ENCODE measurements at places on chromosomes 7 and 10.

- peak; percentile 72 for DNase-seq
Measured at GRCh38 chr7:27917774-27918314, 177.9 kb downstream of the TAX1BP1 start.

GRCh38 chr7:105307163-105307672 is 81.5 kb downstream of the SRPK2 start:
- DNase-seq: no peak

DNA sequence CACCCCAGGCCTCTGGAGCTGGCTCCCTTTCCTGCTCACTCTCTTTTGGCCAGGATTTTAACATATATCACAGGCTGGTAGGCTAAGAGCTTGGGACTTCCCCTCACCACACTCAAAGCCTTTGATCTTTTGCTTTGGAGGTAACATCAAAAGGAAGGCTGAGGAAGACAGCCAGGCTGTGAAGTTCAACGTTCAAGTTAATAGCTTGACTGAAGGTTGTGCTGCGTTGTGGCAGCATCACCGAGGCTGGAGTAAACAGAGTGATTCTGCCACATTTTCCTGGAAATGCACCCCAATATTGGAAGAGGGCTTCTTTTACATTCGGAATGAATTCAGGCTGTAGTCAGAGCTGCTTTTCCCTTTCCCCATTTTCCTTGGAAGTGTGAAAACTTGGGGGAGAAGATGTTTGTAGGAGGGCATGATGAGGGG is 57.3 kb downstream of the TCF7L2 start:
- DNase-seq: no peak

DNA sequence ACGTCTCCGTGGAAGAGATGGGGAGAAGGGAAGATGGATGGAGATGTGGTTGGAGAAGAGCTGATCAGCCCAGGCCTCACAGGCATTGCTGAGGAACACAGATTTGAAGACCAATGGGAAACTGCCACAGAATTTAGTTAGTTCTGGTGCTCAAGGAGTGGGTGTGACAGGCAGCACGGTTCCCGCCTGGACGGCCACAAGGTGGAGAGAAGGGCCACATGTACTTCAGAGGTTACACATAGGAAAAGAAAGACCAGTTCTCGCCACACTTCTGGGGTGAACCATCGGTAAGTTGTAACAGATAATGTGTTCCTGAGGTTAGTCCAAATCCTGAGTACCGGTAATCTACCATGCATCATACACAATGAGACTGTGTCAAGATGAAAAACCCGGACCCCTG is 29.5 kb upstream of the GJD4 start:
- DNase-seq: no peak

- DNase-seq: peak; percentile 0
Measured at GRCh38 chr10:10233229-10233628, 784.4 kb upstream of the CELF2 start.

- DNase-seq: no peak
Measured at GRCh38 chr10:43338117-43338516, 33.3 kb upstream of the FXYD4 start.

- no peak for DNase-seq
Measured at GRCh38 chr7:103630318-103630717, 184.3 kb upstream of the SLC26A5 start.

DNA sequence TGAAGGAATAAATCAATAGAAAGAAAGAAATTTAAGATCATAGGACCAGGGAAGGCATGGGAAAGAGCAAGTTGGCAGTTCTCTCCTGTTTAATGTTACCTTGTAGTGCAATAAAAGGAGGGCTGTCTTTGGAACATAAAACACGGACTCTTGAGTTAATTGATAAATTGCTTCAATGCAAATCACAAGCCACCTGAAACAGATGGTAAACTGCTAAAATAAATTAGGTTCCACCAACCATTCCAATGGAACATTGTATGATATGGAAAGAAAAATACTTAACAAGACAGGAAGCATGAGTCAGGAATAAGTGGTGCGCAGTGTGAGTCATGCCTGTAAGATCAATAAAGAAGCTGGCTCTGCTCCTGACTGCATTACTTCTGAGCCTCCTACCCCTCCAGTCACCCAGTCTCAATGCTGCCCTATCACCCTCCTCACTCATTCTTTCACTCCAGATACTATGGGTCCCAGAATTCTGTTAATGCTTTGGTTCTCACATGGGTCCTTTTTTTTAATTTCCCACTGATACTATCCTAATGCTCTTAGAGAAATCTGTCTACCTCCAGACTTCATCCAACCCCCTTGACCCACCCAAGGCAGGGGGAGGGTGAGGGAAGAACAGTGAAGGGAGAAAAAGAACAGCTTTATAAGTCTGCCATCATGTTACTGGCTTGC is 78.9 kb downstream of the LRRC17 start:
- peak; percentile 64 for DNase-seq

DNA sequence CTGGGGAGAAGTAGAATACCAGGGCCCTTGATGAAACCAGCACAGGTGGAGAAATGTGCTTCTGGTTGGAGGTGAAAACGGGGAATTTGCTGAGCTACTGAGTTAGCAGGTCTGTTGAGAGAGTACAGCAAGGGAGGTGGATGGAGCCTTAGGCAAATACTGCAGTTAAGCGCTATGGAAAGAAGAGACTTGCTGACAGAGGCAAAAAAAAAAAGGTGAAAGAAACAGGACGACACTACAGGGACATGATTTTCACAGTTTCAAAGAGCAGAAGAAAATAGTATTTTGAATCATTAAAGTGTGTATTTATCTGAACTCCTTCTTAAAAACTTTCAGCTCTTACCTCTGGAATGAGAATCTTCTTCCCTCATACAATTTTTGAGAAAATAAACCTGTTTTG is 159.5 kb downstream of the DNAH11 start:
- no peak for DNase-seq

- DNase-seq: no peak
Measured at GRCh38 chr10:114631666-114632417, 26.2 kb downstream of the ABLIM1 start.

DNA sequence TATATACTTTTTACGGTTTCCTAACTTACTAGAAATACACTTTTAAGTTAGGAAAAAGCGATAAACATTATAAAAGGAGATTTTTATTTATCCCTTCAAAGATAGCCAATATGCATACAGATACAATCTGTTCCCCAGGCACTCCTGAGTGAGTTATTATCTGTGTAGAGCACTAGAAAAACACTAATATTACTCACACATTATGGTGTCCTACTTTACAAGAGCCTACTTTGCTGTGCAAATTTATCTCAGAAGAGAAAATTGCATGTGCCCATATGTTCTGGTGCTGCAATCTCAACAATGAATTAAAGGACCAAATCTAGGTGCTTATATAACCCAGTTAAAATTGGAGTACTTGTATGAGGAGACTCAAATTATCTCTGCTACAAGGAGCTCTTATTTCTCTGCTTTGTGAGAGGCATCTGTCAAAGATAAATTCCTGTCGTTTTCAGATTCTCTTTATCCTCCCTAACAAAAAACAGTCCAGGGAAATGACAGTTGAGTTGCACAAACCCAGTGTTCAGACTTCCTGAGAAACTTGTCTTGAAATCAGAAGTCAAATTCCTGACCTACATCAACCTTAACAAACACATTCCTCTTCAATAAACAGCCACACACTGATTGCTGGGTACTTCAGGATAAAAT is 28.9 kb downstream of the CPA1 start:
- no peak for DNase-seq

GRCh38 chr10:113494761-113495160 is 58.1 kb upstream of the HABP2 start:
- no peak for DNase-seq

DNA sequence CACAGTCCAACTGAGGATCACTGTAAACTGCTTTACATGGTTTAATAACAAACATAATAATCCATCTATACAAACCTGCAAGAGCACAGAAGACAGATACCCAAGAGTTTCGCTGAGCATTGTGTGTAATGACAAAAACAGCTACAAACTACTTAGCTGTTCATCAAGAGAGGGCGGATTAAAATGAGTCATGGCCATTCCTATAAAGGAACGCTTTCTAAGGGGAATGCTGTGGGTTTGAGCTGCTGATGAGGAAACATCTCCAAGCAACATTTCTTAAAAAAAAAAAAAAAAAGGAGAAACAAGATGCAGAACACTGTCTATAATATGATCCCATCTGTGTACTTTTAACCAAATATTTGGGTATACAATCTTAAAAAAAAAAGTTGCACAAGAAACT is 33.8 kb downstream of the VOPP1 start:
- no peak for DNase-seq

GRCh38 chr10:25815236-25815635 is 118.8 kb upstream of the MYO3A start:
- DNase-seq: no peak
